ENCODE measurements at places on chromosomes 11 and 22.

GRCh38 chr11:441418-442274 is at the start of gene ANO9:
TSS of gene ANO9 (minus strand) at chr11:442011. CDS start at chr11:441926, 85 bp downstream.
- peak; percentile 89 for DNase-seq

DNA sequence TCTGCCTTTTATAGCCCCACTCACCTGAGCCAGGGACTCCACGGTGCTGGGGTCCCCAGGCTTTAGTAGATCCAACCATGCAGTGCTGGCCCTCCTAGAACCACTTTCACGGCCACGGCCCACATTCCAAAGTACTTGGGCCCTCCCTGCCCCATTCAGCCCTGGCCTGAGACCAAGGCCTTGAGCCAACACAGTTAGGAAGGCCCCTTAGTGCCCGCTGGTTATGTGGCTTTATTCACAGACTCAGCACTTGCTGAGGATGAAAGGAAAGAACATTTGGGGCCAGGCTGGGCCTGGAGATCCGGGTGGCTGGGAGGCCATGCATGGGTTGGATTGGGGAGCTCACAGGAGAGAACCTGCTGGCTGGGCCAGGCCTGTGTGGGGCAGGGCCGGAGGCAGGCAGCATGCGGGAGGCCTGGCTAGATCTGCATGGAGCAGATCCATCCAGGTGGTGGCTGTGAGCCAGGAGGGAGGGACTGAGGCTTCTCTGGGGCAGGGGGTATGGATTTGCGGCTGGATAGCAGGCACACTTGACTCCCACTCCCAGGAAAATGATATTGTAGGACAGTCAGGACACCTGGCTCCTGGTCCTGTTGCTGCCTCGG is 12.6 kb downstream of the CHRM1 start:
- no peak for DNase-seq

GRCh38 chr11:132620423-132620822 is 911.9 kb downstream of the OPCML start:
- no peak for DNase-seq

GRCh38 chr11:133041181-133041580 is 491.1 kb downstream of the OPCML start:
- DNase-seq: no peak

DNA sequence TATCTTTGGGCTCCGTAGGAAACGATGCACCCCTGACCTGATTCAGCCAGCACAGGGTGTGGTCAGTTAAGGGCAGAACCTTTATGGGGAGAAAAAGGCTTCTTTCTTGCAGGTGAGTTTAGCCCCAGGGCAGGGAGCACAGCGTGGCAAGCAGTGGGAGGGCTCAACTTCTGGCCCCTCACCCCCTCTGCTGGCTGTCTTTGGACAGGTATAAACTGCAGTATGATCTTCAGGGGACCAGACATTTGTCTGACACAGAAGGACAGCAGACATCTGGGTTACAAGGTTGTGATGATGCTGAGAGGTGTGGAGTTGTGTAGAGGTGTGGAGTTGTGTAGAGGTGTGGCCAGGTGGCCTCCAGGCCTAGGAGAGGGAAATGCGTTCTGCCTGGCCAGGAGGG is 324.0 kb upstream of the PLET1 start:
- no peak for DNase-seq

- DNase-seq: no peak
Observed at GRCh38 chr22:22789922-22790845, 97.4 kb upstream of the IGLL5 start.

DNA sequence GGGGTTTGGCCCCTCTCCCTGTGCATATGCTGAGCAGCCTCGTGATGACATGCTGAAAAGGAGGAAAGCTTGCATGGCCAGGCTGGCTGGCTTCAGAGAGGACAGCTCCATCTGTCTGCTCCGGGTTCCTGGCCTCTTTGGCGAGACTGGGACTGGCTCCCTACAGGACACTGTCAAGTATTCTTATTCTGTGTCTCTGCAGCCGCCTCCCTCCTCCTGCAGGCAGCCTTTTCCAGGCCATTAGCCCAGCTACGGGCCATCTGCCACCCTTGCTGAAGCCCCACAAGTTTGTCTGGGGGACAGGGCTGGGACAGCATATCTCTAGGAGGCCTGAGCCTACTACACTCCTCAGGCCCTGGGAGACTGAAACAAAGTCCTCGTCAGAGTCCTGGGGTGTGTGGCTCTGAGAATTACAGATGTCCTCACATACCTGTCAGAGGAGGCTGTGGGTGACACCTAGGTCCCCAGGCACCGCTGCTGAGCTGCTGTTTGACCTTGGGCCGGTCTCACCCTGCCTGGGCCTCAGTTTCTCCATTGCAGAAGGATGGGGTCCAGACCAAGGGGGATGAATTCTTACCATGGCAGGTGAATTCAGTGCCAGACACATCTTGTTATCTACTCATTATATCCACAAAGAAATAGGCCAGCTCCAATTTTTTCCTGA is 11.0 kb downstream of the MRGPRG start:
- peak; percentile 61 for DNase-seq

DNA sequence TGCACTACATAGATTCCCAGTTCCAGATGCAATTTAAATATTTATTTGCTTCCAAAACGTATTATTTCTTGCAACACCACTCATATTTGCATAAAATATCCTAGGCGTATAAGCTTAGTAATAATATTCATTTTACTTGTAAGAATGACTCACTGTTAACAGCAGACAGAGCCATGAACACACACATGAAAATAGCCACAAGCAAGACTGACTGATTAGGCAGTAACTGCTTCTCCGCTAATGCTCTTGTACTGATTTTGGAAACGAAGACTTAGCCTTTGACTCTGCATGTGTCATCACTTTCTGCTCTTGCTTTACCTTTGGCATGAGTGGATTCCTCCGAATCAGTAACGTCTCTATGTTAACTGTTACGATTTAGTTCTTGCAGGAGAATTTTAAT is 6.0 kb downstream of the OR10Q1 start:
- DNase-seq: no peak
